WTC11 (cell line): ENCODE measurements at places on chromosomes 6 and 20. TPM values are rescaled to one million over a fixed set of nuclear protein-coding genes. Genes with fewer than 3 reads are reported as not detected.

Gene LAMA2
- 5.6 to 6.6 TPM (median 6.4 TPM) in 3 replicates for total RNA-seq

Gene NRSN1
- total RNA-seq: not detected in 3 replicates

Gene YWHAB
- total RNA-seq: 177 to 216 TPM (median 183 TPM) in 3 replicates

Gene PLEKHG1
- 2.6 to 3.5 TPM (median 2.7 TPM) in 3 replicates for total RNA-seq

Gene MEP1A
- total RNA-seq: 0.09 TPM in 1 of 3 replicates, not detected in the others

Gene STX11
- 0.17 to 0.30 TPM (median 0.27 TPM) in 3 replicates for total RNA-seq

Gene MCCD1
- not detected in 3 replicates for total RNA-seq
